Diencephalon (tissue), 1 donor: ENCODE measurements at places on chromosomes 5 and 9. TPM values are rescaled to one million over a fixed set of nuclear protein-coding genes. Genes with fewer than 3 reads are reported as not detected.

PLCXD3 gene
- 23.5 TPM for total RNA-seq

CTXN3 gene
- 8.5 TPM for total RNA-seq

SLC46A2 gene
- not detected for total RNA-seq

CD14 gene
- total RNA-seq, result 12.9 TPM

ADAMTSL1 gene
- total RNA-seq, result 27.2 TPM

RAPGEF1 gene
- total RNA-seq, result 38.1 TPM

RLN2 gene
- 1.4 TPM for total RNA-seq

SLC6A18 gene
- not detected for total RNA-seq

FKBP15 gene
- total RNA-seq, result 14.8 TPM

IFNE gene
- not detected for total RNA-seq

PTPRD gene
- 248 TPM for total RNA-seq

FBN2 gene
- total RNA-seq, result 9.0 TPM

EIF4EBP3 gene
- not detected for total RNA-seq

FRRS1L gene
- 132 TPM for total RNA-seq

HEMGN gene
- total RNA-seq, result 4.2 TPM

DAB2 gene
- 11.5 TPM for total RNA-seq

PCDHGB2 gene
- total RNA-seq, result 7.6 TPM

DBH gene
- under 0.01 TPM for total RNA-seq

ADAMTS16 gene
- 3.5 TPM for total RNA-seq

CFAP90 gene
- 13.4 TPM for total RNA-seq

MIGA2 gene
- total RNA-seq, result 23.8 TPM

SPINK7 gene
- total RNA-seq, result not detected

STK32A gene
- total RNA-seq, result 25.4 TPM

FBP2 gene
- total RNA-seq, result 0.23 TPM

ORM2 gene
- not detected for total RNA-seq

ZNF300 gene
- 48.4 TPM for total RNA-seq
